CD4-positive, CD25-positive, alpha-beta regulatory T cell (primary cell): ENCODE measurements at places on chromosomes 6 and 20.

DNA sequence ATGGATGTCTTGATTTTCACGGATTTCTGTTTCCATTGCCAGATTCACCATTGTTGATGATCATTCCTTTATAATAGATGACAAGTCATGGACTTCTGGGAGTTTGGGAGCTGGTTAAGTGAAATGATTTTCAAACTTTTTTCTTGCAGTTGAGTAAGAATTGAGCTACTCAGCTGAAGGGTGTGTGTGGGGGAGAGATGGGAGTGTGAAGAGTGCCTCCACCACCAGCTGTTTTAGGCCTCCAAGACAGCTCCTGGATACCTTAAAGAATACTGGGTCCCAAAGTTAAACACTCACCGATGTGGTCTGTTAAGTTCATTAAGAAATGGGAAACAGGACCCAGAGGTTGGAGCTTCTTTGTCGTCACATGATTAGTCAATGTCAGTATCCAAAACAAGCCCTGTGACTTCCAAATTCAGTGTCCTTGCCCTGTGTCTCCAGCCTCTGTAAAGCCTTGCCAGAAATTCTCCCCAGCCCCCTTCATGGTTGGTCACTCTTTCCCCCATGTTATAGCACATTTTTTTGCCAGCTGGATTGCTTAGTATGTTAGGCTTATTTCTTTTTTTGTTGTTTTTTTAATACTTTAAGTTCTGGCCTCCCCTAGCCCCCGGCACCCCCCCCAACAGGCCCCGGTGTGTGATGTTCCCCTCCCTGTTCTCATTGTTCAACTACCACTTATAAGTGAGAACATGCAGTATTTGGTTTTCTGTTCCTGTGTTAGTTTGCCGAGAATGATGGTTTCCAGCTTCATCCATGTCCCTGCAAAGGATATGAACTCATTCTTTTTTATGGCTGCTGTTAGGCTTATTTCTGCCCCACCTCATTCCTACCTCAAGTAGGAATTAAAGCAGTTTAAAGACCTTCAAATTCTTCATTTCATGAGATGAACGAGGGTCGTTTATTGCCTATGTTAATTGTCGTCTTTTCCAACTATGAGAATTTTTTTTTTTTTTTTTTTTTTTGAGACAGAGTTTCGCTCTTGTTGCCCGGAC lies 26.9 kb downstream of the BICRAL start:
- no peak for DNase-seq

DNA sequence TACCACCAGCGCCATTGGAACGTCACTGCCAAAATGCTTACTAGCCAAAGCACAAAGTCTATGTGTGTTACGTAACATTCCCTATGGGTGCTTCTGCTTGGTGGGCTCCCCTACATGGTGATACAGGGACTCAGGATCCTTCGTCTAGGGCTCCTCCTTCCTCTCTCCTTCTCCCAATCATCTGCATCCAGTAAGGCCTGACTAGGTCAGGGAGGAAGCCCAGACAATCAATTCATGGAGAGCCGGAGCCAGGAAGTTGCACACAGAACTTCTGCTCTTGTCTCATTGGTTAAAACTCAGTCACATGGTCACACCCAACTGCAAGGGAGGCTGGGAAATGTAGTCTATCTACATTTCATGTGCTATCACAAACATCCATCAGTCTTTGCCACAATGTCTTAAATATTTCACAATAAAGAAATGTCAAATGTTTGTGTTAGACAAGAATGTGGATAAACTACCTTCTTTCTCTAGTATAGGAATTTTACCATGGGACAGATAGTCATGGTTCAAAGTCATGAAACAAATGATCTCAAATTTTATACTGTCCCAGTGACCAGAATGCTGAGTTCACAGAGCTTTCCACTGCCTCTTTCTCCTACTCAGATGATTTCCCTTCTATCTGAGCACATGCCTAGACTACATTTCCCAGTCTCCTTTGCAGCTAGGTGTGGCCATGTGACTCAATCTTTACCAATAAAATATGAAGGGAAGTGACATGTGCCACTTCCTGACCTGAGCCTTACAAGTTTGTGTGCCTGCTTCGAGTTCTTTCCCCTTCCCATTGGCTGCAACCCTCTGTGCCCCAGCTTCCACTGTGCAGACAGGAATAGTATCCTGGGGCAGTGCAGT lies 9.3 kb upstream of the KCNK15 start:
- DNase-seq, result peak; percentile 21

- DNase-seq, result peak; percentile 27
These were observed 17.6 kb upstream of the HLA-F start for GRCh38 chr6:29705389-29706231.

DNA sequence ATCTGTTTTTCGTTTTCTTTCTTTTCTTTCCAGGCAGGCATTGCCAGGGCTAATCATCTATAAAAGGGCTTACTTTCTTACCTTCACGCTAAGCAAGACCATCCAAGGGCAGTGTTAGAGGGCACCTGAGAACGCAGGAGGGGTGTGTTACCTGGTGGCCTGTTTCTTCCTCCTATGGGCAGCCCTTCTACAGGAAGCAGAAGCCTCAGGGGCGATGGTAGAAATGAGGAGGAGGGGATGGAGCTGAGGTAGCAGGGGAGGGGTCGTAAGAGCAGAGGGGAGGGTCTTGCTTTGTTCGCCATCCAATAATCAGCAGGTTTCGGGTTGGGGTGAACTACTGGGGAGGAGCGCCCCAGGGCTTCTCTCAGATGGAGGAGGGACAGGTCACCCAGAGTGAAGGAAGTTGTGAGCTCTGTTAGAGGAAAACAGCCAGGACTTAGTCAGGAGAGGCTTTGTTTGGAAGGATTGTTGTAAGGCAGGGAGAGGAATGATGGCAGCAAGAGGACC lies 1.5 kb upstream of the CCR6 start:
- DNase-seq, result no peak
